ENCODE measurements at places on chromosomes 11 and 22. TPM values are rescaled to one million over a fixed set of nuclear protein-coding genes. Genes with fewer than 3 reads are reported as not detected.
A peak's percentile ranks its signal among the peaks of the same experiment; 100 is the strongest.

DNA sequence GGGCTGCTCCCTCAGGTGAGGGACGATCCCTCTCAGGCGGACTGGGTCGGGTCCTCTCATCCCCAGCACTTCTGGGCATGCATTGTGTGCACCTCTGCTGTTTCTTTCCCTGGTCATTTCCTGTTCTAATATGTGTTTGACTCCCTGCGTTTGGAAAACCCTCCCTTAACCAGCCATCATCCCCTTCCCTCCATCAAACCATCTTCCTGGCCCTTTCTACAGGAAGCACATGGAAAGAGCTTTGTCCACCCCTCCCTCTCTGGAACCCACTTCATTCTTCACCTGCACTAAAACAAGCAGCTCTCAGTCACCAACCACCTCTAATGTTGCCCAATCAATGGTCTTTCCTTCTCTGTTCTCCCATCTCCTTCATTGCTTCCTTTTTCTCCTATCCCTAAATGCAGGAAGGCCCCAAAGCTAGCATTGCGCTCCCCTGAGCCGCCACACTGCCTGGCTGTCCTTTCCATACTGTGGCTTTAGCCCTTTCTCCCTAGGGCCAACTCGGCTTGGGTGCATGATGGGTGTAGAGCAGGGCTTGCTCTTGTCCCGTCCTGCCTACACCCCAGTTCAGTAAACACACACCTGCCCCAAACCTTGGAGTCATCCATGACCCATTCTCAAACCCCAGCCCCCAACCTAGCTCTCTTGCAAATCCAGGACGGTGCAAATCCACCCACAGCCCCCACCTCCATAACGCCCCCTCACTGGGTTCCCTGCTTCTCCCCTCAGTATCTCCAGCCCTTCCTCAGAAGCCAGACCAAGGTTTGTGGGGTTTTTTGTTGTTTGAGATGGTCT, 5.4 kb upstream of the GAS2L1 start:
- no peak for DNase-seq

- DNase-seq = no peak
These were observed 220.9 kb upstream of the PITPNB start for GRCh38 chr22:28139961-28140360.

GRCh38 chr11:33761471-33761870, 12.8 kb downstream of the FBXO3 start:
- no peak for DNase-seq

- peak; percentile 10 for DNase-seq
These were observed 30.8 kb upstream of the GLYAT start for GRCh38 chr11:58762284-58763119.

DNA sequence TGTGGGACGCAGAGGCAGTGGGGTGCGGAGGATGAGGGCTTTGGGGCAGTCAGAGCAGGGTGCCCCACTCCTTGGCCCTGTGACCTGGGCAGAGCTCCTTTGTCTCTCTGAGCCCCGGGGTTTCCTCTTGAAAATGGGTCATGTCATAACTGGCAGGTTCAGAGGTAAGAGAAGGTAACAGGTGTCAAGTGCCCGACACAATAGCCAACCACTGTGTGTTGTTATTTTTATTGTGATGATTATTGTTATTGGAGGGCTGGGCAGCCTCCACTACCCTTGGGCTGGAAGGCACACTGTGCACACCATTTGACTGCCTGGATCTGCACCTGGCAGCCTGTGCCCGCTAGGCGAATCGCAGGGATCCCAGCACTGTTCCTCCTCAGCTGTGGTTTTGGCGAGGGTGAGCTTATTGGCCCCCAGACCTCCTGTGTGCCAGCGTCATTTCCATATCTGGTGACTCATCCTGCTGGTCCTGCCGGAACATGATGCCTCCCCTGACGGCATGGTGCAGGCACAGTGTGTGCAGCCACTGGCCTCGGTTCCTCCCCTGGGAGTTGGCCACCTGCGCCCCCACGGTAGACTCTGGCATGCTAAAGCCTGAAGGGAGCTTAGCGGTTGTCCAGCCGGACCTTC, 15.4 kb upstream of the SOX10 start:
- no peak for DNase-seq

Gene DMC1
- 0.74 TPM for polyA plus RNA-seq

DNA sequence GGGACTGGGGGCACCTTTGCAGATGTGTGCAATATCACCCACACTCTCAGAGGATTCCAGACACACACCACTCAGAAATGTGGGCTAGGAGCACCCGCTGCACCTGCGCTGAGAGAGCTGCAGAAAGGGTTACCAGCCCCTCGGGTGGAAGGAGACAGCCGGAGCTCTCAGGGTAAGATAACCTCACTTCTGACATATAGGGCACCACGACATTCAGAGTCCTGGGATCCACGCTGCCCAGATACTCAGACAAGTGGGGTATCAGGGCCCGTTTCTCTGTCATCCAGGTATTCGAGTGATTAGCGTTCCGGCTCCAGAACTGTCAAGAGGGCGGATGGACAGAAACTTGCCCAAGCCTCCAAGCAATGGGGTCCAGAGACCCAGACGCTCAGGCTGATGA, 6.2 kb upstream of the SYT8 start:
- no peak for DNase-seq

- no peak for DNase-seq
These were observed 125.0 kb downstream of the PKNOX2 start for GRCh38 chr11:125289419-125290098.

- no peak for DNase-seq
These were observed 28.2 kb downstream of the ST3GAL4 start for GRCh38 chr11:126383339-126384335.

Gene NFAM1
- 0.15 TPM for polyA plus RNA-seq
